ENCODE measurements at places on chromosomes 12 and 14.

DNA sequence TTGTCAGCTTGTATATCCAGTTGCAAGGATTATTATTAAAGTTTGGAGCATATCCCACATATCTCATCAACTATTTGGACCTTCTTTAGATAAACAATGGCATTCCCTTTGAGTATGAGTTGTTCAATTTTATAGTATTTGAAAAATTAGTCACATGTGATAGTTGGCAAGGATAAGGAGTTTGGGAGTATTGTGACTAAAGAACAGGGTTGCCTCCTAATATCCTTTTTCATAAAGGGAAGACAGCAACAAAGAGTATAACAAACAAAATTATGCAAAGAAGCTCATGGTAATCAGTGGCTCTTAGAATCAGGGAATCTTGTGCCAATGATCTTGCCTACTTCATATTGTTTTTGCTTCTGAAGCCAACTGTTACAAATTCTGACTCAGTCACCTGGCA, 31.2 kb upstream of the KCNH5 start:
- no peak for DNase-seq

- no peak for DNase-seq
These were observed 13.0 kb downstream of the TBPL2 start for GRCh38 chr14:55427439-55427838.

DNA sequence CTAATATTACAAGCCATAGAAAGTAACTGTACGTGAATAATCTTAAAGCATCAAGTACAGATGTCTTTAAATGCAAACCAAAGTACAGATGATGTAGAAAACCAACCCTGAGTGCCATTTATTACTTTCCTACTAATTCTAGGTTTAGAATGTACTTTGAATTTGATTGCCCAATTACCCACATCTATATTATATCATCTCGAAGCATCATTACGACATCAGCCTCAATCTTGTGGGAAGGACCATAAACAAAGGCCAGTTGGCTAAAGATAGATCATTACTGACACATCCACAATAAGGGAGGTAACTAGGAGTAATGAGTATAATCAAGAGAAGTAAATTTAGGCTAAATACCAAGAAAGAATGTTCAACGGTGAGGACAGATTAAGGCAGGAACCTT, 478.9 kb downstream of the BCAT1 start:
- DNase-seq = no peak

GRCh38 chr14:54698966-54699530, 132.1 kb downstream of the SAMD4A start:
- no peak for DNase-seq

DNA sequence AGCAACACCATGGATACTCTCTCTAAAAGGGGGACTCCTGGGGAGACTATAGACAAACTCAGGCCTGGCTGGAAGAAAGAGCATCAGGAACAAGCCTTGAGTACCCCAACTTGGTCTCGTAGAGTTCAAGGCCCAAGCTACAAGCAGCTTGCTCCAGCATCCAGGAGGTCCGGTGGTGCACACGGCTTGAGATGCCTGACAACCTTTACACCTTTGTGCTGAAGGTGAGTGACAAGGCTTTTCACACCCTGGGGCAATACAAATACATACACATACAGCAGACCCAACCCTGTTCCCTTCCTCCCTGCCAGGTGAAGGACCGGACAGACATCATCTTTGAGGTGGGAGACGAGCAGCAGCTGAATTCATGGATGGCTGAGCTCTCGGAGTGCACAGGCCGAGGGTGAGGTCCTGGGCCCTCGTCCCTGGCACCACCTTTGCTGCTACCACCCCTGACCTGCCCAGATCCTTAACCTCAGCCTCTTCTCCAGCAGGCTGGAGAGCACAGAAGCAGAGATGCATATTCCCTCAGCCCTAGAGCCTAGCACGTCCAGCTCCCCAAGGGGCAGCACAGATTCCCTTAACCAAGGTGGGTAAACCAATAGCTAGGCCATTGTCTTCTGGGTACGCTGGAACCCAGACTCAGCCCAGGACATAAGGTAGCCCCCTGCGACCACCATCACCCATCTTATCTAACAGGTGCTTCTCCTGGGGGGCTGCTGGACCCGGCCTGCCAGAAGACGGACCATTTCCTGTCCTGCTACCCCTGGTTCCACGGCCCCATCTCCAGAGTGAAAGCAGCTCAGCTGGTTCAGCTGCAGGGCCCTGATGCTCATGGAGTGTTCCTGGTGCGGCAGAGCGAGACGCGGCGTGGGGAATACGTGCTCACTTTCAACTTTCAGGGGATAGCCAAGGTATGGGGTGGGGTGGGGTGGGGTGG, 41.2 kb downstream of the SH2B3 start:
- DNase-seq = no peak

DNA sequence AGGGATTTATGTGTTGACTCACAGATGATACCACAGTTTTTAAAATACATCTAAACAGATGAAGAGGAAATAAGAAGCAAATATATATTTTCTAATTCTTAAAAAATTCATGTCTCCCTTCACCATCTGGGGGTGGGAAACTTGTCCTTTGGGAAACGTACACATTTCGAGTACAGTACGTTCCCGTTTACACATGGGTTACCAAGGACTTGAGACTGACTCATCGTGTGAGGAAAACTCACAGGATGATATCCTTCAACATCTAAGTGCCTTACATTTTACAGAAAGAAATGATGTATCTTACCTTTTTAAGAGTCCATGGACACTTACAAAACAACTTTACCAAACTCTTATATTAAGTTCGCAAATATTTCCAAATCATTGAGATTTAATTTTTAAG, 16.0 kb upstream of the FBLN5 start:
- DNase-seq = no peak

DNA sequence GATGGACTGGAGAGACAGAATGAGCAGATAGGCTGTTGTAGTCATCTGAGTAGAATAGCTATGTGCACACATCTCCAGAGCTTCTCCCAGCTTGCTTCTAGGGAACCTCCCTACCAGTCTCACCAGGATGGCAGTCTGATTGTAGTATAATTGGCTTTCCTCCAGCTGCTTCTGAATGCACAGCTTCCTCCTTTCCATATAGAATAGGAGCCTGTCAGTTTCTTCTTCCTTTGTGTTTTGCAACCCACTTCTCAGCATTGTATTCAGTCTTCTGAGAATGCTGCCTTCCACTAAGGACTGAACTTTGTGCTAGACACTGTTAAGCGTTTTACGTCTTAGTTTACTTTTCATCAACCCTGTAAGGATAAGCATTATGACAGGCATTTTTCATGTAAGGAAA, 2.2 kb upstream of the CSAD start:
- no peak for DNase-seq

DNA sequence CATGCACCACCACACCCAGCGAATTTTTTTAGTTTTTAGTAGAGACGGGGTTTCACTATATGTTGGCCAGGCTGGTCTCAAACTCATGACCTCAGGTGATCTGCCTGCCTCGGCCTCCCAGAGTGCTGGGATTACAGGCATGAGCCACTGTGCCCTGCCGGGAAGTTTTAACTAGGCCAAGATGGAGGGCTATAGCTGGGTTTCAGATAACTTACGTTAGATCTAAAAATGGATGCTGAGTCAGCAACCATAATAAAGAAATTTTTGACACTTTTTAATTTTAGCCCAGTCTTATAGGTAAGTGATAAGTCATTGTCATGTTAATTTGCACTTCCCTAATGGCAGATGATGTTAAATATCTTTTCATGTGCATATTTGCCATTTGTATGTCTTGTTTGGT, 14.4 kb downstream of the ZDHHC17 start:
- DNase-seq = no peak

- DNase-seq = no peak
These were observed 313.6 kb upstream of the RTL1 start for GRCh38 chr14:101217080-101217463.

DNA sequence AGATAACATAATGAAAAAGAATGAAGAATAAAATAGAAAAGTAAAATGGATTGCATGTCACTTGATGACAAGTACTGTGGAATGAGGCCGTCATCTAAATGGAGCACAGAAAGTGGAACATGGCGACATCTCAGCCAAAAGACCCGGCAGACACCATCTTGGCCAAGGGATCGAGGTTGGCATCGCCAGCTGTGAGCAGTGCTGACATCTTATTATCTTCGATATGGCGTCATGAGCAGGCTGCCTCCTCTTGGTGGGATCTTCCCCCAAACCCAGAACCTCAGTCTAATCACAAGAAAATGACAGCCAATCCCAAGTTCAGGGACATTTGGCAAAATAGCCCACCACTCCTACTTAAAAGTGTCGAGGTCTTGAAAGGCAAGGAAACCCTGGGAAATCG, 15.1 kb downstream of the SERPINA5 start:
- DNase-seq = no peak

DNA sequence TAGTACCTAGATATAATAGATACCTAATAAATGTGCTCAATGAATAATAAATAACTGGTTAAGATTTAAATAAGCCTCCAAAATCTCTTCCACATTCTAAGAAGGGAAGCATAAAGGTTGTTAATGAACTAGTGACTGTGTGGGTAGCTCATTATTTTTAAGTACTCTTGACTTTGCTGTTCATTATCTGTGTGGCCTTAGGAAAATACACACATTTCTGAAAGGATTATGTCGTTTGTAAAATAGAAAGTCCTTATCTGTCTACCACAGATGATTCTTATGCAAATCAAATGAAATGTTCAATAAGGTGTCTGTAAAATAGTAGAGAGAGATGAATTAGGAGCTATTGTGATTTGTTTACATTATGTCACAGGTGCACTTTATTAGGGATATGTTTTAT, 119.5 kb downstream of the LRRK2 start:
- no peak for DNase-seq

GRCh38 chr14:81341370-81341769, 58.8 kb downstream of the STON2 start:
- no peak for DNase-seq

DNA sequence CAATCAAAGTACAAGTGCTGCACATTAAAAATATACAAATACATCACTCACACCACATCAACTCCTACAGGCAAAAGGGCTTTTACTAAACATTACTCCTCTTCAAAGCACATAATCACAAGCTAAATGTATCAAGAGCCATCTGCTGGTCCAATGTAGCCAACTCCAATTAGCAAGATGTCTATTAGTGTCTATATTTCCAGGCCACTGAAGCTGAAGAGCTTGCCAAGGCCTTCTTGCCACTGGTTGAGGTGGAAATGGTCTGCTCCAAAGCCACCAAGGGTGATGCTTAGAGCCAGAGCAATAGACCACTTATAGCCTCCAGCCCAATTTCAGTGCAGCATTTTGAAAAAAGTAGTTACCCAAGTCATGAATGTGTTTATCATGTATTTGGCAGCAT, 54.4 kb downstream of the RASSF9 start:
- DNase-seq = no peak

DNA sequence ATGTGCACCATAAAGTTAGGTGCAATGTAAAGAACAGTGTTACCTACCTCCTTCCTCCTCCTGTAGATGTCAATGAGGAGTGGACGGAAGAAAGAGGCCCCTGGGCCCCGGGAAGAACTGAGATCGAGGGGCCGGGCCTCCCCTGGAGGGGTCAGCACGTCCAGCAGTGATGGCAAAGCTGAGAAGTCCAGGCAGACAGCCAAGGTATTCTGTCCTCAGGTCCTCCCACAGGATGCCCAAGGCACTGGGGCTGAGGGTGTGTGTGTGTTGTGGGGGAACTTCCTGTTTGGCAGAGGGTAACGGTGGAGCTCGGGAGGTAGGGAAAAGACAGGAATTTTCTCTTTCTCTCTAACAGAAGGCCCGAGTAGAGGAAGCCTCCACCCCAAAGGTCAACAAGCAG, 6.4 kb downstream of the ATN1 start:
- DNase-seq = no peak

GRCh38 chr12:24127919-24128721, 178.7 kb upstream of the SOX5 start:
- no peak for DNase-seq

DNA sequence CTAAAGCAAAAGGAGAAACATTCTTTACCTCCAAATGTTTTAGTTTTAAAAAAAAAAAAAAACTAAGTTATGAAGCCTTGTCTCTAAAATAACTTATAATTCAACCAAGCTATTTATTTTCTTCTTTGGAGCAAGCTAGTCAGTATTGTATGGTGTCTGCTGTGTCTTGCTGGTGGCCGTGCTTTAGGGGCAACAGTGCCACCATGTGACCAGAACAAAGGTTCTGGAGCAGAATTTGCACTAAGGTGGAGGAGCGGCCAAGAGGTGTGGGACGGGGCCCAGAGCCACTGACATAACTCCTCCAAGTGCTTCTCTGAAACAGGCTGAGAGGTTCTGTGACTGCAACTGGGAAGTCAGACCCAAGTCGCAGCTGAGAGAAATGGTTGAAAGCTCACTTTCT, 4.5 kb downstream of the FICD start:
- no peak for DNase-seq

DNA sequence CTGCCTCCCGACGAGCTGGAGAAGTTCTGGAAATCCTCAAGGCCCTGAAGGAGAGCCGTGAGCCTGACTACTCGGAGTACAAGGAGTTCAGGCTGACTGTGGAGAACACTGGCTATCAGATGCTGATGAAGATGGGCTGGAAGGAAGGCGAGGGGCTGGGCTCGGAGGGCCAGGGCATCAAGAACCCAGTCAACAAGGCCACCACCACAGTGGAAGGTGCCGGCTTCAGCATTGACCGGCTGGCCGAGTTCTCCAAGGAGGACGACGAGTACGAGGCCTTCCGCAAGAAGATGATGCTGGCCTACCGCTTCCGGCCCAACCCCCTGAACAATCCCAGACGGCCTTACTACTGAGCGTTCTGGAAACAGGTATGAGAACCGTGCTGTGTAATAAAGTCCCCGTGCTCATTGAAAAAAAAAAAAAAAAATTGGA, 366.1 kb upstream of the ATXN7L3B start:
- DNase-seq = no peak

- DNase-seq = no peak
These were observed 6.7 kb upstream of the C12orf50 start for GRCh38 chr12:88035907-88036289.

DNA sequence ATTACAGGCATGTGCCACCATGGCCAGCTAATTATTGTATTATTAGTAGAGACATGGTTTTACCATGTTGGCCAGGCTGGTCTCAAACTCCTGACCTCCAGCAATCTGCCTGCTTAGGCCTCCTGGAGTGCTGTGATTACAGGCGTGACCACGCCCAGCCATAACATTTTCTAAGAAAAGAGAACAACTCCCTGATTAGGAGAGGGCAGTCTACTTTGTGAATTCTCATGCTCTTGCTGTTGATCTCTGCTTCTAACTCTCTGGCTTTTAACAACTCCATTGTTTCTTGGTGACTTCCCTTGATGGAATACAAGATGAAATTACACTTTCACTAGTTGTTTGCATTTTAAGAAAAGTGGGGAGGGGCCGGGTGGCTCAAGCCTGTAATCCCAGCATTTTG, 33.6 kb downstream of the SSH1 start:
- no peak for DNase-seq

- no peak for DNase-seq
These were observed 100.7 kb downstream of the ELK3 start for GRCh38 chr12:96294831-96295230.

All from activated CD4-positive, alpha-beta T cell treated with anti-CD3 and anti-CD28 coated beads, Interleukin-2, Interleukin-6, amounts not matched to agents 100 ng/mL and 50 ng/mL, durations not matched to agents 16 hours and 8 hours (primary cell).